ENCODE measurements at places on chromosomes 16 and 17.

DNA sequence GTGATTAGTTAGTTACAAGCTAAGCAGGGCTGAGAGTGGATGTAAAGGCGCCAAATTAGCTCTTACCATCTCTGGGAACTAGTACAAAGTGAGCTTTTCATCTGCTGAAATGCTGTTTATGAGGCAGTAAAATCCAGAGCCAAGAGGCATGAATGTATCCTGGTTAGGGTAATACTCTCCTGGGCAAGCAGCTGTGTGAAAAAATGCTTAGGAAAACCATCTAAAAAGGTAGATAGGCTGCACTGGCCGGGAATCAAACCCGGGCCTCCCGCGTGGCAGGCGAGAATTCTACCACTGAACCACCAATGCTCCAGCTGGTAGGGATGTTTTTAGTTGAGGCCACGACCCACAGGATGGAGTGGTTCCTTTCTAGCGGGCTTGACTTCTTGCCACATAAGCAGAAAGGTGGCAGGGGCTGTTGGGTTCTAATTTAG lies 23.0 kb downstream of the VAC14 start:
- DNase-seq = no peak

DNA sequence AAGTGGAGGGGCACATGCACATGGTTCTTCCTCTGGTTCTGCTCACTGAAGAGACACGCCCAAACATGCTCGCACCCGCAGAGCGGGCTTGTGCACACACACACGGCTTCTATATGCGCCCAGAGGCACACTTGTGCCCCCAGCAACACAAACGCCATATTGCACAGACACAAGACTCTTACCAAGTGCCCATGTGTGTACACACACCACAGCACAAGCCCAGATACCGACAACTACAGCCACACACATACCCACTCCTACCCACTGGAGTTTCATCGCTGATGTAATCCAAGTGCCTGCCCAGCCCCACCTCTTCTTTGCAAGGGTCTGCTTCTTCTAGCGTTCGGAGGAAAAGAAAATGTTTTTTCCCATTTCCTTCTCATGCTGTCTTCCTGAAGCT lies 6.5 kb upstream of the PRR29 start:
- no peak for DNase-seq

DNA sequence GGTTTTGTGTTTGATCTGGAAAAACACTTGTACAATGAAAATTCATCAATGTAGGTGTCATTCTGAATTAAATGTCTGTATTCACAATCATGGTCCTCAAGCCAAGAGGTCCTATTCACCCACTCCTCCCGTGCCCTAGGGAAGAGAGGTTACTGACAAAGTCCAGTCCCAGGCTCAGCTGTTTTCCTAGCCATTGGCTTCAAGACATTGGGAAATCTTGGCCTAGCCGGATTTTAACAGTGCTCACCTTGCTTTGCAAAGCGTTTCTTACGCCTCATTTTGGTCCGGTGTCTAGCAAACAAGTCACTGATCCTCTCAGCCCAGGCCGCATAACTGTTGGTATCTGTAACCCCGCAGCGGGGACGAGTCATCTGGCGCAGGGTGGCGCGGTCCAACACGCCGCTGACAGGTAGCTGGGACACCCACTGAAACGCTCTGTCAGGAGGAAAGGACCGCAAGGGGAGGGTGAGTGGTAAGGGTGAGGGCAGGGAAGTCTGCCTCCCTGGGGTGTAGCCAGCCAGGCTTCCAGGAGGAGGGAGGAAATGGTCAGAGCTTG lies 16.7 kb downstream of the MMP28 start:
- no peak for DNase-seq

- DNase-seq = peak; percentile 86
These were observed 68.5 kb upstream of the DNAH17 start for GRCh38 chr17:78645421-78646295.

GRCh38 chr17:43720311-43721060 lies 38.1 kb downstream of the SOST start:
- DNase-seq = peak; percentile 69

GRCh38 chr17:40514013-40514875 lies 12.8 kb upstream of the TNS4 start:
- DNase-seq = no peak

GRCh38 chr16:8675183-8676159 lies 1.1 kb downstream of the ABAT start:
- DNase-seq = peak; percentile 35

GRCh38 chr17:8883353-8883752 lies 15.9 kb upstream of the PIK3R6 start:
- no peak for DNase-seq

- no peak for DNase-seq
These were observed 15.7 kb upstream of the FOXK2 start for GRCh38 chr17:82503728-82504308.

DNA sequence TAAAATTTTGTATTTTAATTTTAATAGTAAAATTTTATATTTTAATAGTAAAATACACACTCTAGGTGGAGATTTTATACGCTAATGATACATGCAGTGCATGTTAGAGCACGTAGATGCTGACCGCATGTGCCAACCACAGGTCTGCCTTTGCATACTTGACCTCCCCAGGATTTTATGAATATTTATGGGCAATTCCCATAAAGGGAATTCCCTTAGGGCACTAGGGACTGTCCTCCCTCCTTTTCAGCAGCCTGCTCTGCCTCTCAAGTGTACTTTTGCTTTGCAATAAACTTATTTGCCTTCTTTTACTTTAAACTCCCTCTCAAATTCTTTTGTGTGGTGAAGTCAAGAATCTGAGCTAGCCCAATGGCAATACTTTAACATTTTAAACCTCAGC lies 217.7 kb upstream of the CDH8 start:
- DNase-seq = no peak

GRCh38 chr17:77106874-77107358 lies 33.9 kb upstream of the SEC14L1 start:
- no peak for DNase-seq

DNA sequence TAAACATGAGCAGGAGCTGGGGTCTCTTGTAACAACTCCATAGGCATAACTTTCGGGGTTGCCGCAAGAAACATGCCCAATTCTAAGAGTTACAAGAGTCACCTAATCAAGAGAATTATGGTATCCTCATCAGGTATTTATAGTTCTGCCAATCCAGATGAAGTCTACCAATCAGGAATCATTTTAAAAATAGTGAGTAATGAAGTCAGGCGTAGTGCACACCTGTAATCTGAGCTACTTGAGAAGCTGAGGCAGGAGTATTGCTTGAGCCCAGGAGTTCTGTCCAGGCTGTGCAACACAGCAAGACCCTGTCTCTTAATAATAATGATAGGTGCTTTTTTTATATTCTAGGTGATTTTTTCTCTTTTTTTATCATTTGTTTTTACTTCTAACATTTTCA lies 128.5 kb upstream of the RBL2 start:
- DNase-seq = no peak

DNA sequence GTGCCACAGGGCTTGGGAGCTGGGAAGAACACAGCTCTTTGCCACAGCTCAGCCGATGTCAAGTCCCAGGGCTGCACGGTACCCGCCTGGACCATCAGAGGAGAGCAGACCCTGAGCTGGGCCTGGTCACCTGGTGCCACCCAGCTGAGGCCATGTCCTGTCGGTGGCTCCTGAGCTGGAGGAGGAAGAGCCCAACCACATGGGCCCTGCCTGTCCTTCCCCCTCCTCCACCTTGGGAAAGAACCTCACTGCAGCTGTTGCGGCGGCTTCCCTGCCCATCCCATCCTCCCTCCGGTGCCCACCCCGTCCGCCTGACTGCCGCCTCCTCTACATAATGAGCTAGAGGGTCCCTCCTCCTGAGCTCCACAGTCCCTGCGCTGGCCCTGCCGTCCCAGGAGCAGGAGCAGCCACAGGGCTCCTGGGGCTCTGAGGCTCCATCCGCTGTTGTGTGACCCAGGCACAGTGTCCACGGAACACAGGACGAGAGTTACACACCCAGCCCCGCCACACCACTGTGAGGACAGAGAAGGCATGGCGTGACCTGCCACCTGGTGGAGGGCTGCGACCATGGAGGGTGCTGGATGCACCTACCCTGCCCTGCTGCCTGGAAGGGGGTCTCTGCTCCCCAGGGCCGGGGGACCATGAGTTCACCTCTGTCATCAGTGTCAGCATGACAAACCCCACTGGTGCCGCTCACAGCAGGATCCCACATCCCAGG lies 21.4 kb upstream of the CHMP6 start:
- DNase-seq = peak; percentile 47

DNA sequence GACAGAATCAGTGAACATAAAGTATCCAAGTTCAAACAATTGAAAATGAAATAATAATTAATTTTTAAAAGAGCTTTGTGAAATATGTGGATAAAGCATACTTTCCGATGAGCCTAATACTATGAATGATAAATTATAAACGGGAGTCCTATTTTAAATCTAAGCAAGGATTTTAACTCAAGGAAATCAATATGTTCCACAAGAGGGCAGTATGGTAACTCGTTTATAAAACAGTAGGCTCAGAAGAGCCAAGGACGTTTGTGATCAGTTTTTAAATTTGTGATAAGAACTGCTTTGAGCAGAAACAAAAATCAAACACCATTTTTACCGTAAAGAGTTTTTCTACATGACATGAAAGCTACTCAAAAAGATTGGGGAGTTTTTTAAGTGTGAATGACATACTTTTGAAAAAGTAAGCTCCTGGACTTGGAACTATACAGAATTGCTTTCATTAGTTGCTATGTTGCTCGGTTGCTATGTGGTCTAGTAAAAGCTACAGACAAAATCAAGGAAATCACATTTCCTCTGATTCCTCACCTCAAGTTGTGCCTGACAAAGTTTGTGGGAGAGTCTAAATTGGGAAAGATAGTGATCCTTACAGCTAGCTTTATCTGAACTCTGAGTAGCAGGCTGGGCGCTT lies 11.8 kb upstream of the TEKT1 start:
- no peak for DNase-seq

DNA sequence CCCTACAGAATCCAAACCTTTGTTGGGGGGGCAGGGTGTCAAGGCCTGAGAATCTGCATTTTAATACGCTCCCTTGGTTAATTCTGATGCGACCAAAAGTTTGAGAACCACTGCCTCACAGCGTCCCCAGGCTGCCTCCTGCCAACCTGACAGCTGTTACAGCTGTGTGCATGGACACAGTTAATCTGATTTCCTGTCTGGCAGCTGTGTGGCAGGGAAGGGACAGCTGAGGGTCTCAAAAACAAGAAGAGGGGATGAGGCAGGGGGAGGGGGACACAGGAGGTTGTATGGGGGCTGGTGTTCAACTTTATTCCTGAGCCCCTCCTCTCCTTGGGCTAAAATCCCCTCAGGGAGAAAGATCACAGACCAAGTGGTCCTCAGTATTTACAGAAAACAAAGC lies 17.5 kb downstream of the HDAC5 start:
- no peak for DNase-seq

- DNase-seq = no peak
These were observed 322.3 kb downstream of the SHISA9 start for GRCh38 chr16:13223666-13224065.

DNA sequence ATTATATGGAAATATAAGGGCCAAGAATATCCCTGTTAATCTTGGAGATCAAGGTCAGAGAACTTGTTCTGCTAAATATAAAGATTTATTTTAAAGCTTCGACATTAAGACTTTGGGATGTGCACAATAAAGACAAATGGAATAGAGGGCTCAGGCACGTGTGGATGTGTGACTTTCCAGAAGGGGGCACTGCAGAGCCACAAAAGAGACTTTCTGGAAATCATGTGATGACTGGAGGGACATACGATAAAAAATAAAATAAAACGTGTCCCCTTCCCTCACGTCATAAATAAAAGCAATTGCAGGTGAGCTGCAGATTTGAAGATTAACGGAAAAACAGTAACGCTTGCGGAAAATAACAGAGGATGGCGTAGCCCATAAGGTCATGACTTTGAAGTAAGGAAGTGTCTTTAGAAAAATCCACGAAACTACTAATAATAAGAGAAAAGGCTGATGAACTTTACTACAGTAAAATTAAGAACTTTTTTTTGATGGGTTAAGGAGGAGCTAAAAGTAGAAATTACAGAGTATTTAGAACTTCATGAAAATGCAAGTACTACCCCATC lies 9.4 kb upstream of the ENGASE start:
- DNase-seq = peak; percentile 52

GRCh38 chr17:58324409-58325288 lies 3.9 kb downstream of the TSPOAP1 start:
- no peak for DNase-seq

GRCh38 chr16:69890114-69890891 lies 60.8 kb upstream of the CLEC18A start:
- DNase-seq = no peak

DNA sequence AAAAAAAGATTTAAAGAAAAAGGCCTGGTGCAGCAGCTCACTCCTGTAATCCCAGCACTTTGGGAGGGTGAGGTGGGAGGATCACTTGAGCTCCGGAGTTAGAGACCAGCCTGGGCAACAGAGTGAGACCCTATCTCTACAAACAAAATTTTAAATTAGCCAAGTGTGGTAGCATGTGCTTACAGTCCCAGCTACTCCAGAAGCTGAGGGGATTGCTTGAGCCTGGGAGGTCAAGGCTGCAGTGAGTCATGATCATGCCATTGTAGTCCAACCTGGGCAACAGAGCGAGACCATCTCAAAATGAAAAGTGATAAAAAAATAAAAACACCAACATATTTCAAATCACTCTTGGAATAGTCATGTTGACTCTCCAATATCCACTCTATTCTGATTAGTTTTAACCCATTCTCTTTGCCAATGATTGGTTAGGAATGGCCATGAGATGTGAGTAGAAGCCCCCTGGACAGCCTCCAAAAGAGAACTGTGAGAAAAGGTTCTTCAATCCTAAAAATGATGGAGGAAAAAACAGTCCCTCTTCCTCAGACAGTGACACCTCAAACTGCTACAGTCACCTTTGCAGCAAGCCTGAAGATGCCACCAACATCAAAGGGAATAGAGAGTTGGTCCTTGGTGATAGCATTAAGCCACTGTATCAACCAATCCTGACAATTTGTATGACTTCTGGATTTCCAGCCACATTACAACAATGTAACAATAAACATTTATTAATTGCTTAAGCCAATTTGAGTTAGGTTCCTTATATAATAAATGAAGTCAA lies 2.9 kb upstream of the KANSL1 start:
- no peak for DNase-seq

- DNase-seq = peak; percentile 62
These were observed 1.6 kb downstream of the NUFIP2 start for GRCh38 chr17:29292071-29292991.

GRCh38 chr16:1794221-1794871 lies 841 bp upstream of the IGFALS start:
- DNase-seq = no peak

Measured in CD4-positive, alpha-beta T cell treated with Interferon gamma for 1 hour (primary cell).